ENCODE measurements at places on chromosomes 5 and 9.

DNA sequence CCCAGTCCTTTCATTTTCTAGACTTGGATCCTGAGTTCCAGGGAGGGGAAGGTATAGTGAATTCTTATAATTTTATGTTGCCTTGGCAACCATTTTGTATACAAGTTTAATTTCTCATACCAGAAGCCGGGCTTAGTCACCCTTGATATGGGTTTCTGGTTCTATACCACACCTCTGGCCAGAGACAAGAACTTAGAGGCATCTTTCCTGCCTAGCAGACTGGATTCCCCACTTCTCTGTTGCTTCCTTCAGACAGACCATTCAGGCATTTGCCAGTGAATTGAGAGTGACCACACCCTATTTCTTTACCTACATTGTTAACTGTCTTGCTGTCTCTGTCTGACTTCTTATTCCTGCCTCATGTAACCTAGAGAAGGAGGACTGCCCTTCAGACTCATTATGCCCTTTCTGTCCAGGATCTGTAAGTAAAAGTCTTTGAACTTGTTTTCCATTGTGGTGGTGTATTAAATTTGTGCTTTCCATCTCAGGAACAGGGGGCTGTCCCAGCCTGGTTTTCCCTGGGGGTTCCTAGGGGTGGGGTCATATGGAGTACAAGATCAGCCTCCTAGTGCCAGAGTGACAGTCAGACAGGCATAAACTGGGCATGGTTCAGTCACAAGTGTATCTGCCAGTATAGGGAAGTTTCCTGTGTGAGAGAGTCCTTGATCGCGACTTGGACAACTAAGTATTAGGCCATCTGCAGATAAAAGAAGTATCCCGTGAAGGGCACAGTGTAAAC is 27.4 kb downstream of the TNFSF8 start:
- DNase-seq = no peak

GRCh38 chr9:8890695-8891094 is 1091.1 kb upstream of the DMAC1 start:
- no peak for DNase-seq

- no peak for DNase-seq
These were observed 87.6 kb downstream of the MAP1B start for GRCh38 chr5:72194846-72195245.

DNA sequence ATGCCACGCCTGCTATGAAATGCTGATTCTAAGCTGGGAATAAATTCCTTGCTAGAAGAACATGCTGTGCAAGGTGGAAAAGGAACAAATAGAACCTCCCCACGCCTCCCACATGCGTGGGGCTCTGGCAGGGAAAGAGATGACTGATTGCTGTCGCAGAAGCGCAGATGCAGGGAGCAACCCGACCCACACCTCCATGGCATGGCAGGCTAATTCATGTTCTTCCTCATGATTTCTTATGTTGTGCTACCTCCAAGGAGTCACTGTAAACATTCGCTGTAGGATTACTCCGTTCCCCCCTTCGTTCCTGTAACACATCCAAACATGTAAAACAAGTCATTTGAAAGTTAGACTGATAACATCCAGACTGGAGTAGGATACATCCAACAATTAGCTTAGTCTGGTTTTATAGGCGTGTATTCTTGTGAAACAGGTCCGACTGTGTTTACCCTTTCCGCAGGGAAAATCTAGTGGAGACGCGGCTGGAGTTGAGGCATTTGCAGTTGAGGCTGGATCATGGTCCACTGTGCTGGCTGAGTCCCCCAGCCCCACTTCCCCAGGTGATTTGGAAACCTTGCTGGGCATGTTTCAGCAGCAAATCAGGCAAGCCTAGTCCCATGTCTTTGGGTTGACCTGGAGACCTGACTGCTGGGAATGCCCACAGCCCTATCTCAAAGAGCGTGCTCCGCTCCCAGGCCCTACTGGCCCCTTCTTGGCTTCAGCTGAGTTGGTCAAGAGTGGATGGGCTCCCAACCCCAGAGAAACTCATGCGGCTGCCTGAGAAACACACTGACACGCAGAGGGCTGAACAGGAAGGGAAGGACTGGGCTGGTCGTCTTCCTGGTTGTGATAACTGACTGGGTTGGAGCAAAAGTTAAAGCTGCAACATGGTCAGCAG is 24.8 kb upstream of the ANKRD33B start:
- DNase-seq = no peak

- DNase-seq = no peak
These were observed 86.2 kb downstream of the FEM1C start for GRCh38 chr5:115458416-115458815.

DNA sequence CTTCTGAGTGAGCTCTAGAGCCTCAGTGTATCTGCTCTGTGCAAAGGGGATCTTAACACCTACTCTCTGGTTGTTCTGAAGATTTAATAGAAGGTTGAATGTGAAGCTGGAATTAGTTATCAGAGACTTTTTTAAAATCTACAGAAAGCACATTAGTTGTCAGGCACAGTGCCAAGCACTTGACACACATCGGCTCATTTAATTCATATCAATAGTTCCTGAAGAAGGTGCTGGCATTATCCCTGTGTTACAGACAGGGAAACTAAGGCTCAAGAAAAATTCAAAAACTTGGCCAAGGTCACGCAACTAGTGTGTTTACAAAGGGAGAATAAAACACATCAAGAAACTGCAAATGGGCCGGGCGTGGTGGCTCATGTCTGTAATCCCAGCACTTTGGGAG is 80.2 kb downstream of the FGF18 start:
- no peak for DNase-seq

DNA sequence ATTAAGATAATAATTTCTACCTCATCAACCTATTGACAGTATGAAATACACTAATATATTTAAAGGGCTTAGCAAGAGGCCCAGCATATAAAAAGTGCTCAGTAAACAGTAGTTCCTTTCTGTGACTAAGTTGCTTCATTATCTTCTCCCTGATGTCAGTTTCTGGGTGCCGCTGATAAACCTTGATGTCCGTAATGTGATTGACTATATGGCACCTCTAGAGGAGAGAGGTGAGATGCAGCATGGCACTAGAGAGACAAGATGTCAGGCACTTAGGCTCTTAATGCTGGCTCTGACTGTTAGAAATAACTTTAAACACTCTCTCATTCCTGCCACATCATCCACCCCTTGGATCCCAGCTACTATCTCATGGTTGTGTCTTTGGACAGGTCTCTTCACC is 455.9 kb upstream of the KLF4 start:
- DNase-seq = no peak

- DNase-seq = no peak
These were observed 55.7 kb upstream of the FANCC start for GRCh38 chr9:95373069-95373681.

DNA sequence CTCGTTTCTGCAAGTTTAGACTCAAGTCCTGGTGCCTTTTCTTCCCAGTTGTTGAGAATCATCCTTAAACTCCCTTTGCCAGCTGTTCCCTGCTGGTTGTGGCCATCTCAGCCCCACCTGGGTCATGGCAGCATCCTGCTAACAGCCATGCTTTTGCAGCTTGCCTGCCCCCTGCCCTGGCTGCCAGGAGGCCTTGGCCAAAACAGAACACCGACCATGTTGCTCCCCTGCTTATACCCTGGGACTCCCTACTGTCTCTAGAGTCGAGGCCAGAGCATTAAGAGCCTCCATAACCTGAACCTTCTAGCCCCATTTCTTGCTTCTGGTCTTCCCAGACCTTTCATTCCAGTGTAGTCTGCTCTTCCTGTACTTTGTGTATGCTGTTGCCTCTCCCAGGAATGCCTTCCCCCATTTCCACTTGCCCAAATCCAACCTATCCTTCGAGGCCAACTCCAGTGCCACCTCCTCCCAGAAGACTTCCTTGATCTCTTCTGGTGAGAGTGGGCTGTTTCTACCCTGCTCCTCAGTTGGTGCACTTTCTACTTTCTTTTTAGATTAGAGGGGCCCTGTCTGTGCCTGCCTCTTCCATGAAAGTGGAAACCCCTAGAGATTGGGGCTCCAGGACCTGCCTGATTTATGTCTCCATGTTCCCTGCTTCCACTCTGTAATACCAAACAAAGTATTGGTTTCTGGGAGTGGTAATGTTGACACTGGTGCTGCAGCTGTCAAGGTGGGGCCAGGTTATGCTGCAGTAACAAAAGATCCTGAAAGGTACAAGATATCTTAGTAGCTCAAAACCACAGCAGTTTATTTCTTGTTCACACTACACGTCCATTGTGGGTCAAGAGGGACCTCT is 88.2 kb downstream of the AMBP start:
- no peak for DNase-seq

DNA sequence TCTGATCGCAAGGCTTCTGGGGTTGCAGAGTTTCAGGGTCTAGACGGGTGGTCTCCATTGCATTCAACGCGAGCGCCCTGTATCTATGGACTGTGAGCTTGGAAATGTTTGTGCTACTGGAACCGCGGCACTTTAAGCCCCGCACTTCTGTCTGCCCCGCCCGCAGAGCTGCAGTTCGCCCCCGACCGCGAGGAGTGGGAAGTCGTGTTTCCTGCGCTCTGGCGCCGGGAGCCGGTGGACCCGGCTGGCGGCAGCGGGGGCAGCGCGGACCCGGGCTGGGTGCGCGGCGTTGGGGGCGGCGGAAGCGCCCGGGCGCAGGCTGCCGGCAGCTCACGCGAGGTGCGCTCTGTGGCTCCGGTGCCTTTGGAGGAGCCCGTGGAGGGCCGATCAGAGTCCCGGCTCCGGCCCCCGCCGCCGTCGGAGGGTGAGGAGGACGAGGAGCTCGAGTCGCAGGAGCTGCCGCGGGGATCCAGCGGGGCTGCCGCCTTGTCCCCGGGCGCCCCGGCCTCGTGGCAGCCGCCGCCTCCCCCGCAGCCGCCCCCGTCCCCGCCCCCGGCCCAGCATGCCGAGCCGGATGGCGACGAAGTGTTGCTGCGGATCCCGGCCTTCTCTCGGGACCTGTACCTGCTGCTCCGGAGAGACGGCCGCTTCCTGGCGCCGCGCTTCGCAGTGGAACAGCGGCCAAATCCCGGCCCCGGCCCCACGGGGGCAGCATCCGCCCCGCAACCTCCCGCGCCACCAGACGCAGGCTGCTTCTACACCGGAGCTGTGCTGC is 1.0 kb downstream of the ADAMTS19 start:
- no peak for DNase-seq

DNA sequence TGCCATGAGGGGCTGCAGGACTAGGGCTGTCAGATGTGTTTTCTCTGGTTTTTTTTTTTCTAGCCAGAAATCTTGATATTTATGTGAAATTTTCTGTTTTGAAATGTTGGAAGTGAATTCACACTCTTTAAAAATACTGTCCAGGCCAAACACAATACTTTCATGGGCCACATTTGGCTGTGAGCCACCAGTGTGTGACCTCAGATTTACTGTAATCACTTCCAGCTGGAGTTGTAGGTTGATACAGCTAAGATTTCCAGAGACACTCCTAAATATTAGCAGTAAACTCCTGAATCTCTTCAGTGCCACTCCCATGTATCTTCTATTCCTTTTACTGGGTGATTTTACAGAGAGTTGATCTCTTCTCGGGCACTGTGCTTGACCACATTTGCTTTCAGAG is 92.2 kb upstream of the CKMT2 start:
- DNase-seq = no peak

GRCh38 chr5:8683496-8683895 is 814.5 kb downstream of the MTRR start:
- peak; percentile 72 for DNase-seq

DNA sequence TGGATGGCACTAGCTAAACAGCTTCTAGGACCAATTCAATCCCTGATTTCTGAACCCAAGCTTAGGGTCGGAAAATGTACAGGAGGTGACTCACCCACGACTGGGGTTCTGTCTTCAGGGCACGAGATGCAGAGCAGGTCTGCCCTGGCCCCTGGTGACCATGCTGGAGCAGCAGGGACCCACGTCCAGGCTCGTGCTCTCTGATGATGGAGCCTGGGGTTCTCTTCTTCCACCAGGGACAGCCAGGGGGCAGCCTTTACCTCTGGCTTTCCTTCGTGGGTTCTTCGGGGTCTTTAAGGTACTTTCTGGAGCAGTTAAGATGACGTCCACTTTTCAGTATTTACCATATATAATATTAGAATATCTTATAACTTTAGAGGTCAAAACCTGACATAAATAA is 2.1 kb downstream of the CFAP77 start:
- DNase-seq = peak; percentile 17

GRCh38 chr5:14383923-14384322 is 197.7 kb upstream of the OTULINL start:
- no peak for DNase-seq
